ENCODE measurements at places on chromosomes 3 and 15.

DNA sequence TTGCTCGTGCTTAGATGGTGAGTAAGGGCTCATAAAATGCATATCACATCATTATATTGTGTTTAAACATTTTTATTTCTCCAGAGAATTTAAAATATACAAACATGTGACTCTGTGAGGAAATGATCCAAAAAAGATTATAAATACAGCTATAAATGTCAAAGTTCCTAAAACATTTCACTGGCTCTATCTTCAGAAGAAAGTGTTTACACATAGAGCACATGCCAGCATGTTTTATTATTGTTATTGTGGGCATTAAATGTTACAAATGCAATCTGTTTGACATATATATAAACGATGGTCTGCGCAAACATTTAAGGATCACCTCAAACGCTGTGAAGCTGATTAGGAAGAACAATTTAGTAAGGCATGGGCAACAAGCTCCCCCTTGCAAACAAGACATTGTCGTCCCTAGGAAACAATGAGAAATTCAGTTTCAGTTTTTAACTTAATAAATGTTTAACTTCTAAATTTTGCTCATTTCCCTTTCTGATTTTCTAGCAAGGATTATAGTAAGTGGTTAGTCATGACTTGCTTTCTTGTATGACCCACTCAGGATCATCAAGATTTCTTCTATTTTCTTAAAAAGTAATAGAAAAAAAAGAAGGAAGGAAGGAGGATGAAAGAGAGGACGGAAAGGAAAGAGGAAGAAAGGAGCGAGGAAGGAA lies 207.5 kb downstream of the SATB1 start:
- DNase-seq: no peak

DNA sequence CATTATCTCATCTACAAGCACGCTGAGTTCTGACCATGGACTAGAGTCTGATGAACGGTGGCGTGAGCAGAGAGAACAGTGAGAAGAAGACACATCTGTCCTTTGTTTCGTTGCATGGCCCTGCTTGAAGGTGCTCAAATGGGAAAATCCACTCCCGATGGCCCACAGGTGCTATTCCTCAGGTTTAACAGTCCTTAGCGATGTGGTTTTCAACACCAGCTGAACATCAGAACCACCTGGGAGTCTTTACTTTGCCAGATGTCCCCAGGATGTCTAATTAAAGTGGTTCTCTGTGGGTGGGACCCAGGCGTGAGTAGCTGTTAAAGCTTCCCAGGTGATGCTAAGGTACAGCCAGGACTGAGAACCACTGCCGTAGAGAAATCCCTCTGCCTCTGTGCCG lies 13.0 kb downstream of the ADAMTS17 start:
- no peak for DNase-seq

GRCh38 chr3:55611121-55611520 lies 124.0 kb upstream of the WNT5A start:
- no peak for DNase-seq

GRCh38 chr3:146161663-146162002 lies 649 bp upstream of the PLOD2 start:
- no peak for DNase-seq

DNA sequence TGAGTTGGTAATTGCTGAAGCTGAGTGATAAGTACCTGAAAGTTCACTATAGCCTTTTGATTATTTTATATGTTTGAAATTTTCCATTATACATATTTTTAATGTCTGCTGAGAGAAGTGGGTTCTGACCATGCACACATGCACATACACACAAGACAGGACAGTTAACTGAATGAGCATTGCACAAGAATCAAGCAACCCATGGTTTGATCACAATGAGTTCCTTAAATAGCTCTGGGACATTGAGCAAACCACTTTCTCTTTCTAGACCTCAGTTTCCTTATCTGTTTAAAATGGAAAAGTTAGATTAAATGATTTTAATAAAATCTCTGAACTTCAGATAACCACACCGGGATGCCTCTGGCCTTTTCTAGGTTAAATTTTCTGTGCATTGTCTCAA lies 26.7 kb downstream of the SNTN start:
- no peak for DNase-seq

DNA sequence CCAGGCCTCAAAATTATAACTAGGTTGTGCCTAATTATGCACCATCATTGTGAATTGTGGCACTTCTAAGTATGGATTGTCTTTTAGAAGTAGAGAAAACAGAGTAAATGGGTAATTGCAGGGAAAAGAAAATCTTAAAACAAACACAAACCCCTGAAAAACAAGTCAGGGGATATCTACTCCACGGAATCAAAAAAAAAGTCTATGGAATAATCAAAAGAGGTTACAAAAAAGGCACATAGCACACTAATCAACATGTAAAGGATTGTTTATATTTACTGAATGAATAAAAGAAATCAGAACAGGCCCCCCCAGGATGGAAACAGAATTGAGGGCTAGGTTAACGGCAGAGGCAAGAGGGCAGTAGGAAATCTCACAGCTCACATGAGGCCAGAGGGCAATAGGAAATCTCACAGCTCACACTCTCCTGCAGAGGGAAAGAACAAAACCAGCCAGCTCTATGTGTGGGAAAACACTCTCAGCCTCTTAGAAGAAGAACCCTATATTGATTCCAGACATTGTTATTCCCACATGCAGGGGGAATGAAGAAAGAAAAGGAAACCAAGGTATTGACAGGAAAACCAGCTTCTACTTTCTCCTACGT lies 72.7 kb upstream of the FNDC3B start:
- DNase-seq: no peak

- DNase-seq: no peak
Measured at GRCh38 chr15:25741256-25741580, 121.9 kb downstream of the ATP10A start.

DNA sequence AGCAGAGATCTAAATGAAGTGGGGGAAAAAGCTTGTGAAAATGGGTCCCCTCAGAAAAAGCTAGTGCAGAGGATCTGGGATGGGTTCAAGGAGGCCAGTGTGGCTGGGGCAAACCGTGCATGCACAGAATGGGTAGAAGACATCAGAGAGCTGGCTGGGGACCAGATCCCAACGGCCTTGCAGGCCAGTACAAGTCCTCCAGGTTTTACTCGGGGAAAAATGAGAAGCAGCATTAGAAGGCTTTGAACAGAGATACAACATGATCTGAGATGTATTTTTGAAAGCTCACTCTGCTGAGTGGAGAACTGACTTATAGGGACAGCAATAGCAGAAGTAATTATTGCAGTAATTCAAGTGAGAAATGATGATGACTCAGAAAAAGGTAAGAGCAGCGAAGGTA lies 114.5 kb downstream of the HERC1 start:
- DNase-seq: no peak

GRCh38 chr15:67715170-67715569 lies 110.1 kb upstream of the SKOR1 start:
- no peak for DNase-seq

DNA sequence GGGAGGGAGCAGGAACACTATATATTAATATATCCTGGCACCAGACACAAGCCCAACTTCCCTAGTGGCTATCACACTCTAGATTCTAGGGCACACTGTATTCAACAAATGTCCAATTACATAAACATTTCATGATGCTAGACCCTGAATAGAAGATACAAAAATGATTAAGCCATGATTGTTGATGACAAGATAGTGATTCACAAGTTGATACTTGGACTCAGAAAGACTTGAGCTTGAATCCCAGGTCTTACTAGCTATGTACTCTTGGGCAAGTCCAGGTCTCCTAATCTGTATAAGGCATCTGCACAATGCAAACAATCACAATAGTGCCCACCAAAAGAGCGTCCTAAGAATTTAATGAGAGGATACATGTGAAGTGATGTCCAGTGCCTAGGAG lies 10.0 kb upstream of the SNTN start:
- DNase-seq: no peak

DNA sequence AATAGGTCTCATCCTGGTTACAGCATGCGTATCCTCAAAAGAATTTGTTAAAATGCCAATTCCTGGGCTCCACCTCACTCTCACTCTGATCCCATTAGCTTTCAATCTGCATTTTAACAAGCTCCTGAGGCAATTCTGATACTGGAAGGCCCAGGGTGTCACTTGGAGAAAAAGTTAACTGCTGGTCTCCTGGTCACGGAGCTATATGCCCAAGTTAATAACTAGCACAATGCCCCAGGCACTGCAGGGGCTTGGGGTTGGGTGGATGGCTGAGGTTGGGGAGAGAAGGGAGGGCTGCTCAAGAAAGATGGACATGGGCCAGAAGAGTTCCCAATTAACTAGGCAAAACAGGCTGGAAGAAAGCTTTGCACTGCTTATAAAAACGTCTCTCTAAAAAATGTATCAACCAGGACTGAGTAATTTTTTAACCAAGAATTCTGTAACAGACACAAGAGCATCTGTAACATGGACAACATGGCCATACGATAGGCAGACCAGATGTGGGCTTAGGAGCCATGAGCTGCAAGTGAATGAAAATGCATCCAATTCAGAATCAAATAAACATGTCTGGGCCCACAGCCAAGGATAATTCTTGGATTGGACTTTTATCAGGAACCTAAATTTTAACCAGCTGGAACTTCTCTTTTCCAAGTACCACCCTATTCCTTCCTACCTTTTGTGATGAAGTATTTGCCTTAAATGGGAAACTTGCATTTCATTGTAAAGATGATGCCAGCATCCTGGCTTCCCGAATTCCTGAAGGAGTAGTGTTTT lies 4.2 kb downstream of the IL17RD start:
- DNase-seq: no peak

DNA sequence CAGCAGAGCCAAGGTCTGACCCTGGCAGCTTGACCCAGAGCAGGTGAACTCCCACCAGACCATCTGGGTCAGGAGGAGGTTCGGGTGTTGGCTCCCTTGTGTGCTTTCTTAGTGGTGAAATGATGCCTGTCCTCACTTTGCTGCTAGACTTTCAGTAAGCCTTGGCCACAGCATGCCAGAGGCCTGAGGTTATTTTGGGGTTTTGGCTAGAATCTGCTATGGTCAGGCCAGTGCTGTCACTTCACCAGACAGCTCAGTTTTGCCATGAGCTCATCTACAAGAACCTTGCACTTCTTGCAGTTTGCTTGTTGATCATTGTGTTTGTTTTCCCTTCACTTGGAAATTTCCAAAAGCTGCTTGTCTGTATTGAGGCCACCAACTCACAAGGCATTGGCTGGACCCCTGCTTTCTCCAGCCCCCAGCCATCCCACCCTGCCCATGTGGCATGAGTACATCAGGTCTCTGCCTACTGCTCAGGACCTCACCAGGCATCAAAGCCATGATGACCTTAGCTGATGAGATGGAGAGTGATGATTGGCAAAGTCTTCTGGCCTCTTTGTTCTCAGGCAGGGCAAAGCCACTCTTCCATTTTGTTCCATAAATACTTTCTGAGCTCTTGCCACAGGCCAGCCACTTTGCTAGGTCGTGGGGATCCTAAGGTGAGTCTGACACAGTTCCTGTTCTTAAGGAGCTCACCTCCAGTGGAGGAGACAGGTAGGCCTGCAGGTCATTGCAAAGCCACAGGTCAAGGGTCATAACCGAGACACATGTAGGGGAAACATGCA lies 122.6 kb downstream of the ARNT2 start:
- DNase-seq: no peak

DNA sequence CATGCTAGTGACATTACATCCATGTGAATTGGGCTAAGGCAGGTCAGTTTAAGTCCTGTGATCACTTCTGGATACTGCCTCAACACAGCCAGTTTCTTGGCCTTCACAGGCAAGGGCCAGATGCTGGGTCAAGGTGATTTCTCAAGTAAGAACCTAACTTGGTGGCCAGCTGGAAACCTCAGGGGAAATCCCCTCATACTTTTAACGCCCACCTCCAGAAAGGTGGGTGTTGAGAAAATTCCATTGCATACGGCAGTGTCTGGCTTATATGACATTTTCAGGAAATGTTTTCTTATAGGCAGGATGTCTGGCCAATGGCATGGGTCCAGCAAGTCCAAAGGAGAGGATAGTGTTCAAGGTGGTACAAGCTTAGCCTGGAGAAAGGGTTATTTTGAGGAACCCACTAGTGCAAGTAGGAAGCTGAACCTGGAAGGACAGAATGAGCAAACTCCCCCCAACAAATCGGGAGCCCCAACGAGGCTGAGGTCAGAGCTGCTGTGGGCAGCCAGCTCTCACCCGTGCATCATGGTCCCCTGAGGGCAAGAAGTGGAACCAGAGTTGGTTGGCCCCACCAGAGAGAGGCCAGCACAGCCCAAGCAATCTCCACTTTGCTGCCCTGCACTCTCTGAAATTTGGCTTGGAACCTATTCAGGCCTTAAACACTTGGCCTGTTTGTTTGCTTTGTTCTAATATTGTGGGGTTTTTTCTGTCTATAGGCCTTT lies 135.4 kb downstream of the PDE8A start:
- DNase-seq: no peak

DNA sequence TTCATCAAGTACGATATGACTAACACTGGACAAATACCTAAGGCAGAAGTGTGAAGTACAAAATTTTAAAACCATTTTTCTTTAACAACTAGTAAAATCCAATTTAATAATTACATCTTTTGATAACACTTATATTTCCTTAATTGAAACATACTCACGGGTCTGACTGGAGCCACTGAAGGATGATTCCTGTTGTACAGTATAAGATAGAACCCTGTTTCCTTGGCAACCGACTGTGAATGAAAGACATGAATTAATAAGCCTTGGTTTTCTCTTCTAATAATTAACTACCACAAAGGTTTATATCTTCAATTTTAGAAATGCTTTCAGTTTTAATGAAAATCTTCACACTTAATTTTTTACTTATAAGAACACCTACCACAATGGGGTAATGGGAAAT lies 19.4 kb downstream of the DHX36 start:
- DNase-seq: no peak

GRCh38 chr15:69319384-69320375 lies 21.0 kb downstream of the PAQR5 start:
- DNase-seq: no peak

DNA sequence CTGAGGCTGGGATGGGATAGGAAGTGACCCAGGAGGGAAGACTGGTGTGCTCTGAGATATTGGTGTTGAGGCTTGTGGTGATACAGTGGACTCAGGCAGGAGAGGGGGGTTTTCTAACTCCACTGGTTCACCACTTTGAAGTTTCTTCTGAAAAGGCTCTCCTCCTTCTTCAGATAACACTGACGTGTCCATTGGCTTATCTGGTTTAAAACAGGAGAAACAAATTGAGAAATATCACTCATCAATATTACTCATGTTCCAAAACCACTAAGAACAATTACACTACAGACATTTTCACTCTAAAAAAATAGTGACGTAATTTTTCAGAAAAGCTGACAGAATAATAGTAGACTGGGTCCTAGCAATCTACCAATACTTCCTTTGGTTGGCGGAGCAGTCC lies 23.1 kb downstream of the TP53BP1 start:
- DNase-seq: peak; percentile 10

DNA sequence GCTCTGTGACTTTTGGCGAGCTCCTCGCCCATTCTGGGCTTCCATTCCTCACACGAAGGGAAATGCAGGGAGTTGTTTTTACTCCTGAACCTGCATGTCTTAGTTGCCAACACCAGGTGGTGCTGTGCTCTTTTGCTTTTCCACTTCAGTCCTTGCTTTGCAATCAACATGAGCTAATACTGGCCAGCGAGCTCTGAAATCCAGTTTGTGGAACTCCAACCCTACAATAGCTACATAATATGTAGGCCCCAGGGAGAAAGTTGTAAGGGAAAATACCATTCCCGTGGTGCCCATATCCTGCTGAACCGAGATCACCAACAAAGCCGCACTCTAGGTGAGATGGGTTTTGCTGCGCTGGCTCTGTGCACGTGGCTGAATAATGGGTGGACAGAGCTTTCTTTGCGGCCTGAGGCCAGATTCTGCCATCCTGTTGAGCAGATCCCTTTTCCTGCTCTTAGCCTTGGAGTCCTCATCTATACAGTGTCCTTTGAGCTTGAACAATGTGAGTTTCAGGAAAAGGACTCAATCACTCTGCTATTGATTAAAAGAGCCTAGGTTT lies 25.0 kb downstream of the LSM3 start:
- DNase-seq: peak; percentile 14

GRCh38 chr3:72067721-72068120 lies 282.8 kb upstream of the PROK2 start:
- DNase-seq: no peak
